Activated CD4-positive, alpha-beta T cell treated with anti-CD3 and anti-CD28 coated beads, Interleukin-2, amount 10 ng/mL, durations not matched to agents 7 days and 5 days (primary cell): ENCODE measurements at places on chromosomes 13 and 19.

DNA sequence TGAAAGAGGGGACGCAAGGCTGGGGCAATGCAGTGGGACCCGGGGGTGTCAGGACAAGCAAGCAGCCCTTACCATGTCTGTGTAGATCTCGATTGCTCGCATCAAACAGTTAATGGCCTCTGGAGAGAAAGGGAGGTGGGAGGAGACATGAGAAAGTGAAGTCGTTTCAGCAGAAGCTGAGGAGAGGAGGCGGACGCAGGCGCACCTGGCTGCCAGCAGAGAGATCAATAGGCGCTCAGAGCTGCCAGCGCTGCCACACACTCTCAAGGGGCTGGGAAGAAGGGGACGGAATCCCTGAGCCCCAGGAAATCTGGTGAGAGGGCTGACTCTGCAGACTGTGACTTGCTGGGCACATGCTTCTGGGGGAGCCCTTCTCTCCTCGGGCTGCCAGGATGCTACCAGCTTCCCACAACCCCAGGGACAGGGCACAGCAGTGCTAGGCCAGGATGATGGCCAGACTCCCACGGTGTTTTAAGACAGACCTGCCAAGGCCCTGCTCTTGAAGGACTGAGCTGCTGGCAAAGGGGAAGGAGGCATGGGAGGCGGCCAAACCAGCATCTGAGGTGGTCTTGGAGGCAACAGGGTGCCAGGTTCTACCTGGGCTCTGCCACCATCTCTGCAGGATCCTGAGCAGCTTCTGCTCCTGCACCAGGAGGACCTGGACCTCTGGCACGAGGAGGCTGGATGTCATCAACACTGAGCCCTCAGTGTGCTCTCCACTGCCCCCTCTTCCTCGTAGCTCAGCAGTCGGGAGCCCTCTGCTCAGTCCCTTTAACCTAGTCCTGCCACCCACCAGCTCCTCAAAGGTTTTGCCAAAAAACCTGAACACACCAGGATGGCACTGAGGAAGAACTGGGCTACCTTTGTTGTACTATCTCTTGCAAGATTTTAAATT is 11.7 kb upstream of the KPTN start:
- no peak for DNase-seq

GRCh38 chr13:106922384-106922783 is 354.4 kb upstream of the ARGLU1 start:
- no peak for DNase-seq

GRCh38 chr19:10820173-10820572 is 15.8 kb downstream of the TMED1 start:
- DNase-seq: no peak

DNA sequence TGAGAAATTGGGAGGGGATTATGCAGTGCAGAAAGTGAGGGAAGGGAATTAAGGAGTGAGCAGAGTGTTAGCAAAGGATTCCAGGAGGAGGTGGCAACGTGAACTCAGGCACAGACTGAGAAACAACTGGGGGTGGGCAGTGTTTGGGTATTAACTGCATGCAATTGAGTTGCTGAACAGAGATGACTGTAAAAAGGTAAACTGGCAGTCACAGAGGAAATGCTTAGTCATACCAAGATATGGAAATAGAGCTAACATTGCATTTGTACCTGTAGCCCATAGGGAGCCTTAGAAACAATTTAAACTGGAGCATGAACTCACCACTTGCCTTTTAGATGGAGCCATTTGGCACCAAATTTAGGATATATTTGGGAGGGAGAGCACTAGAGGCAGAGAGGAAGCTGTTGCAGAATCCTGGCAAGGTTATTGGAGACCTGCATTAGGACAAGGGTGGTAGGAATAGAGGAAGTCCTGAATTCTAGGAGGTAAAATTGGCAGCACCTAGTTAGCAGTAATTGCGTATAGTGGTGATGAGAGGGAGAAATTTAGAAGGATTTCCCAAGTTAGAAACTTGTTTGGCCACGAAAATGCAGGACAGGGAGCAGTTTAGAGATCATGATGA is 100.6 kb upstream of the FRY start:
- DNase-seq: peak; percentile 37

DNA sequence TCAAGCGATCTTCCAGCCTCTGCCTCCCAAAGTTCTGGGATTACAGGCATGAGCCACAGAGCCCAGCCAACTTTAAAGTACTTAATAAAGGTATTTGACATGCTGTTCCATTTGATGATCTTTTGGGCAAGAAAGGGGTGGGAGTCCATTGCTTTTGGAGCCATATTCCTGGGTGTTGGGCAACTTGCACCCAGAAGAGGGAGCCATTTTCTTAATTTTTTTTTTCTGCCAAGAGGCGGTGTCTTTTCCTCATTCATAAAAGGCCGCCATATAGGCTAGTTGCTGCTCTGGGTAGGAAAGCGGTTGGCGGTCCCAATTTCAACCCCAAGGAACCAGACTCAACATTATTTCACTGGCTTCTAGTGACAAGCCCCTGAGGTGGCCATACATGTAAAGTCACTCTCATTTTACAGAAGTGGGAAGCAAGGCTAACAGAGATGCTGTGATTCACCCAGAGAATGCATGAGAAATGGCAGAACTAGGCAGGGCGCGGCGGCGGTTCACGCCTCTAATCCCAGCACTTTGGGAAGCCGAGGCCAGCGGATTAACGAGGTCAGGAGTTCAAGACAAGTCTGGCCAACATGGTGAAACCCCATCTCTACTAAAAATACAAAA is 139.6 kb downstream of the CACNA1A start:
- DNase-seq: no peak

GRCh38 chr19:39444598-39445195 is 685 bp upstream of the SUPT5H start:
- DNase-seq: no peak

DNA sequence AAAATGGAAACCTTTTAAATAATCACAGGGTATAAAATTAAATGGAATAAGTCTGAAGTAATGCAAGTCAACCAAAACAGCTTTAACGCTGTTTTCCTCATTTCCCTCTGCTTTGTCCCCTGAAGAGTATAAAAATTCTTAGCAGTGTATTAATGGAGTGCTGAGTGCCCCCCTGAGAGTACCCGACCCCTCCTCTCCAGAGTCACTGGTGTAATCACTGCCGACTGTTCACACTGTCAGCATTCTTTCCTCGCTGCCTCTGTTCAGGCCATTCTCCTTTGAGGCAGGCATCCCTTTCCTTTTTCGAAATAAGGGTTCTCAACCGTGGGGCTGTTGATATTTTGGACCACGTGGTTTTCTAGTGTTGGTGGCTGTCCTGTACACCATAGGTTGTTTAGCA is 146.9 kb upstream of the SLC10A2 start:
- no peak for DNase-seq

DNA sequence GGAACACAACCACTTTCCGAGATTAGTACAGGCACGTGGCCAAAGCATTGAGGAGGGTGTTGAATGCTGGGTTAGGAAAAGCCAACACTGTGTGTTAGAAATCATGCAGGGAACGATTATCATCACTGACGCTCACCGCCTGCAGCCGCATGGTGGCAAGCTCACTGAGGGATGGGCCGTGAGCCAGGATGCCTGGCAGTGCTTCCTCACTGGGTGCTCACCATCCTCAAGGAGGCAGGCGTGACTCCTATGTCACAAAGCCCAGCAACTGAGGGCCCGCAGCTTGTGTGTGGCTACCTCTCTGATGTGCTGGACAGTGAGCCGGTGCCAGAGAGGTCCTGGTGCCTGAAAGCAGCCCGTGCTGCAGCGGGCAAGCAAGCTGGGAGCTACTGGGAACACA is 30.4 kb upstream of the TIMM44 start:
- no peak for DNase-seq

- DNase-seq: no peak
Measured at GRCh38 chr13:114005206-114005724, 31.4 kb upstream of the C13orf46 start.

DNA sequence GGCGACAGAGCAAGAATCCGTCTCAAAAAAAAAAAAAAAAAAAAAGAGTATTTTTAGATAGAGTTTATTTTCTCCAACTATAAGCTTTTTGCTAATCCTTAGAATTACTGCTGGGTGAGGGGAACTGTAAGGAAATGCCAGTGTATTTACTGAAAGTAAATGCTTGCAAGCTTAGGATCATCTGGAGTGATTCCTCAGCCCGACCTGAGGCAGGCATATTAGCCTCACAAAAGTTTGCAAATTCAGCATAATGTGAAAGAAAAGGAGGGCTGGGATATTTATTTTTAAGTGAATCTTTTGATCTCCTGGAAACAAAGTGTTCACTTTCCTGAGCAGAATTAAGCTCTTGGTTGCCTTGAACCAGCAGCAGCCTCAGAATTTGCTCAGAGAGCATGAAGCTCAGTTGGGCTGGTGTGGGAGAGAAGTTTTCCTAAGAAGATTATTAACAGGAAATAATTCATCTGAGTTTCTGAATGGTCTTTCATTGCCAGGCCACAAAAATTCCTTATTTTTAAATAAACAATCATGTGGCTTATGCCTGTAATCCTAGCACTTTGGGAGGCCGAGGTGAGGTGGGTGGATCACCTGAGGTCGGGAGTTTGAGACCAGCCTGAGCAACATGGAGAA is 24.7 kb upstream of the SPATA13 start:
- DNase-seq: no peak

DNA sequence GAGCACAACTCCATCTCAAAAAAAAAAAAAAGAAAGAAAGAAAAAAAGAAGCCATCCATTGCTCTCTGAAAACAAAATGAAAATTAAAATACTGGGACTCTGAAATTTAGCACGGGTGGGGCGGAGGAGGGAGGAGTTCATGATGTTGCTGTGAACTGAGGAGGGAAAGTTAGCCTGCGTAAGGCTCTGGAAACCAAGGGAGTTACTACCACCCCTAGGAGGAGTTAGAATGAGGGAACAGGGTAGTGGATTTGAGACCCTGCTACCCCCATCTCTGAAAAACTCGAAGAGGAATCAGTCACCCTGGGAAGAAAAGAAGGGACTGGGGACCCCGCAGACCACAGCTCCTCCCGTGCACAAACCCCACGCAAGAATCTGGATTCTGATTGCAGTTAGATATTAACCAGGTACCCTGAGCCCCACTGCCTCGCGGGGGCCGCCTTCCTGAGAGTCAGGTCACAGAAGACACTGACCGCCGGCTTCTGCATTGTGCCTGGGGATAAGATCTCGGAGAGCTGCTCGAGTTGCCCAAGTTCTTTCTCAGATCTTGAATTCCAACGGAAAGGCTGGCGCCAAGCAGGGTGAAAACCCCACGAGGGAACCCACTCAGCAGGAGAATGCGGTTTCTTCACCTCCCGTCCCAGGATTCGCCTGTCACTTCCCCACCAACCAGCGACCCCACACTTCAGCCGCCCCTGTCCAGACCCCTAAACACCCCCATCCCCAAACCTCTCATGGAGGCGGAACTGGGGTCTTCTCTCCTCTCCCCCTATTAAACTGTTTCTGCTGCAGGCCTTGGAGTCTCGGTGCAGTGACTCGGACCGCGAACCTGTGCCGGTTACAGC is 870 bp downstream of the ZNF442 start:
- peak; percentile 6 for DNase-seq

- DNase-seq: peak; percentile 47
Measured at GRCh38 chr19:16342002-16342715, 17.5 kb downstream of the KLF2 start.

GRCh38 chr13:26228096-26228495 is 6.0 kb upstream of the RNF6 start:
- DNase-seq: no peak

- no peak for DNase-seq
Measured at GRCh38 chr13:30810801-30811200, 75.5 kb downstream of the ALOX5AP start.

GRCh38 chr19:10292789-10293636 is 3.3 kb downstream of the ICAM5 start:
- no peak for DNase-seq

GRCh38 chr19:5282901-5283300 is 57.7 kb downstream of the PTPRS start:
- no peak for DNase-seq

DNA sequence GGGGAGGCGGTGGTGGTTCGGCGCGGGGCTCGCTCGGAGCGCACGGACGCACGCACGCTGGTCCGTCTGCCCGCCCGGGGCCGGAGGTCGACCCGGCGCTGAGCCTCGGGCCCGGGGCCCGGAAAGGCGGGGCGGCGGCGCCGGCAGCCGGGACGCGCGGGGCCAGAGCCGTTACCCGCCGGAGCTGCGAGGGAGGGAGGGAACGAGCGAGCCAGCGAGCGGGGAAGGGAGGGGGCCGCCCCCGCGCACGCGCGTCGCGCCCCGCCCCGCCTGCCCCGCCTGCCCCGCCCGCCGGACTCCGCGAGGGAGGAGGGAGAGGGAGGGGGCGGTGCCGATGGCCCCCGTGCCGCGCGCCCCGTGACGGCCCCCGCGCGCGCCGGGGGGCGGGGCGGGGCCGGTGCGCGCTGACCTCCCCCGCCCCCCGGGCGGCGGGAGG is 15.0 kb downstream of the CIC start:
- peak; percentile 83 for DNase-seq

DNA sequence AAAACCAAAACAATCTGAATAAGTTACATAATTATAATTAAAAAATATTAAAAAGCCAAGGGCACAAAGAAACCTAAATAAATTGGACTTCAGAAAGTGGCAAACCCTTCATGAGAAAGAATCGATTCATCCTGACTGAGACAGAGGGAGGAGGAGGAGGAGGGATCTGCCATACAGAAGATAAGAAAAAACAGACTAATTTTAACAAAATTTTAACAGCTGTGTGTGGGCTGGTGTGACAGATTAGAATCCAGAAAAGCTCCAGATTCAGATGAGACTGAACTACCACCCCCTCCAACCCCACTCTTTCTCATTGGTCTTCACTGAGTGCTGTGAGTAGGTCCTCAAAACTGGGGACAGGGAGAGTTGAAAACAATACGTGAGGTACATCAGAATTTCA is 111.5 kb upstream of the HTR2A start:
- DNase-seq: no peak

- DNase-seq: no peak
Measured at GRCh38 chr13:49099513-49099877, 120.6 kb upstream of the MLNR start.

GRCh38 chr13:23202383-23202782 is 21.6 kb downstream of the SGCG start:
- no peak for DNase-seq

GRCh38 chr19:947707-948539 is 22.1 kb downstream of the ARID3A start:
- no peak for DNase-seq

- DNase-seq: peak; percentile 84
Measured at GRCh38 chr19:18112989-18113478, 15.5 kb downstream of the MAST3 start.

DNA sequence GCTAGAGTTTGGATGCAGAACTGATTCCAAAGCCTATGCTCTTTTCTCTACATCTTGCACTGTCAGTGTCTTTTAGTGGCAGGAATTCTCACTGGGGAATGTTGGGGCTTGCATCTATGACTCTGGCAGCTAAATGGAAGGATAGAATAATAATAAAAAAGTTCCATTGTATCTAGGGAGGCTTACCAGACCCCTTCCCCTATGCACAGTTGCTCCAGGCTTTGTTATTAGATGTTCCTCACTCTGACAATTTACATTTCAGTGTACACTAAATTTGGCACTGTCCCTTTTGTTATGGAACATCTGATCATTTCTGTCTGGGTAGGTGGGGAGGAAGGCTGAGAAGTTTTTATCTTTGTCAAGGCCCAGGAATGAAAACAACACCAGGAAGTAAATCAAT is 3.7 kb upstream of the TRIM13 start:
- DNase-seq: no peak

- no peak for DNase-seq
Measured at GRCh38 chr13:94053986-94054593, 425.4 kb downstream of the DCT start.
